Activated CD4-positive, alpha-beta T cell treated with anti-CD3 and anti-CD28 coated beads for 24 hours (primary cell): ENCODE measurements at places on chromosomes 4 and X.

- no peak for DNase-seq
Observed at GRCh38 chr4:183435803-183436202, 8.6 kb upstream of the CDKN2AIP start.

- no peak for DNase-seq
Observed at GRCh38 chrX:103211012-103211715, 3.7 kb upstream of the BEX4 start.

DNA sequence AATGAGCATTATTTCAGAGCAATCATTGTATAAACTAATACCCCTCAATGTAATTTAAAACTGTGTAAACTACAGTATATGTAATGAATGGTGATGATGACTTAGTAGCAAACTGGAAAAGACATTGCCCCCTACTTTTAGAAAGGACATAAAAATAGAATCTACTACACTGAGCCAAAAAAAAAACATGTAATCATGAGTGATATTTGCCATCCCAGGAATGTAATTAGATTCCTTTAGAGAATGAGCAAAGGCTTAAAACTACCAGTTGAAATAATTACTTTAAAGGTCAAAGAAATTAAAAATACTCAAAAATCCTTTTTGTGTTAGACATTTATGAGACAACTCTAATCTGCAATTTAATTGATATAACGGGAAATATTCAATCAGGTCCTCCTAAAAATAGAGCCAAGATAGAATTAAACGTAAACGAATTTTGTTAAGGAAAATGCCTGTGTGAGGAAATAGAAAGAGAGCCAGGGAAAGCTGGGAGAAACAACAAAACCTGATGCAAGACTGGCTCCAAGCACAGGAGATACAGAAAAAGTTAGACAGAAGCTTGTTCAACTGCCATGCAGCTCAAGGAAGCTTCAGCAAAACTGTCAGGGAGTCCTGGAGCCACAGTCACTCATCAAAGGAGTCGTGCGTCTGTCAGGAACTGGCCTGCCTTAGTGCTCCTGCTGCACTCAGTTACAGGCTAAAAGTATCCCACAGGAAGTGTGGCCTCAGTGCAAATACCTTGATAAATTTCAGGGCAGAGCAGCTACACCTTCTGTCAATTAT, 655.7 kb upstream of the INTU start:
- no peak for DNase-seq

GRCh38 chr4:2324891-2325290, 63.0 kb upstream of the MXD4 start:
- DNase-seq: no peak

- DNase-seq: no peak
Observed at GRCh38 chr4:182297659-182298058, 54.5 kb downstream of the TENM3 start.

DNA sequence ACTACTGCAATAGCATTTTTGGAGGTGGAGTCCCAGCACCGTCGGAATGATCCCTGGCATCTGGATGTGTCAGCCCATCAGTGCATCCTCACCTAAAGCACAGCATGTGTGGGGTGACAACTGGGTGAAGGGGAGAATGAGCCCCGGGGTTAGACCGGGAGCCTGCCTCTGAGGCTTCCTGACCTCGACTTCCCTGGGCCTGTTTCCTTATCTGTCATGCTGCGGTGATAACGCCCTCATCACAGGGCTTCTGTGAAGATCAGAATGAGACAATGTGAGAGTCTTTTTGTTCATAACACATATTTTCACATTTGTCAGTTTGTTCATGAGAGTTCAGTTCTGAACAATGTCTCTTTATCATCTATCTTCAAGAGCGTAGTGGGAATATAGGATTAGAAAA, 31.1 kb upstream of the PDLIM3 start:
- no peak for DNase-seq

- no peak for DNase-seq
Observed at GRCh38 chrX:40975951-40976350, 109.3 kb upstream of the USP9X start.

DNA sequence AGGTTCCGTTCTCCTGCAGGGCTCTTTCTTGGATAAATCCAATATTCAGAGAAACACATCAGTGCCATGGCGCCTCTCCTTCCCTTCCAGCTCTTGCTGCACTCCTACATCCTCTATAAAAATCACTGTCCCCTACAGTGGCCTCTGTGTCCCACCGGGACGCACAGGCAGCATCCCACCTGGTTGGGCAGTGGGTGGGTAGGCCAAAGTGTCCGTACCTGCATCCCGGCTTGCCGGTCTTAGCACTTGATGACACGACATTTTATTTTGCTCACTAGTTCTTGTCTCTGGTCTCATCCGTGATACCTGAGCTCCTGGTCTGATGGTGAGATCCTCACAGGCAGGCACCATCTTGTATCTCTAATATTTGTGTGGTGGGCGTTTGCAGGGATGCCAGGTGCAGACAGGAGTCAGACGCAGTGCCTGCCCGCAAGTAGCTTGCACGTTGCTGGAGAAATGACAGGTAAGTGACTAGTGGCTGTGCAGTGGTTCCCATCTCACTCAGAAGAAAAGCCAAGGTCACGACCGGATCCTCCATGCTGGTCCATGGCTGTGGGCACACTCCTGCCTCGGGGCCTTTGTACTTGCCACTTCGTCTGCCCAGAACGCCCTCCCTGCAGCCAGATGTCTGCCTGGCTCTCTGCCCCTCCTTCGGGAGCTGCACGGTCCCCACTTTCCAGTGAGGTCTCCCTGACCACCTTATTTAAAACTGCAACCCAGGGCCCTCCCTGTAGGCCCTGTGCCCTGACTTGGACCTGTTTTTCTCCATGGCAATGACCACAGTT, 109.7 kb downstream of the SORCS2 start:
- DNase-seq: no peak

- DNase-seq: no peak
Observed at GRCh38 chr4:71366766-71367165, 27.9 kb downstream of the SLC4A4 start.

DNA sequence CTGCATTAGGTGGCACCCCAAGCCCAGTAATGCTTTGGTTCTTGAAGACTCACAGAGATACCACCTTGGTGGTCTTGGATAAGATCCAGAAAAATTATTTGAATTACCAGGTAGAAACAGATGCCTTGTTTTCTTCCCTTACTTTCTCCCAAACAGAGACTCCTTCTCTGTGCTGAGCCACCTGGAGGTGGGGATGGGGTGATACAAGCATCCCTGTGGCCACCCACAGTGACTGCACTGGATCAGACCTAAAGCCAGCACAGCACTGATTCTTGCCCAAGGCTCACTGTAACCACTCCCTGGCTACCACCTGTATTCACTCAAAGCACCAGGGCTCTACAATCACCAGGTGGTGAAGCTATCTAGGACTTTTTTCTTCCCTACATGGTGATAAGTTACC, 156.8 kb downstream of the TEX13A start:
- no peak for DNase-seq

GRCh38 chr4:42632653-42633382, 24.1 kb downstream of the ATP8A1 start:
- no peak for DNase-seq

GRCh38 chr4:5960252-5960880, 57.9 kb downstream of the C4orf50 start:
- no peak for DNase-seq

GRCh38 chrX:19569930-19570329, 54.6 kb upstream of the MAP3K15 start:
- no peak for DNase-seq

DNA sequence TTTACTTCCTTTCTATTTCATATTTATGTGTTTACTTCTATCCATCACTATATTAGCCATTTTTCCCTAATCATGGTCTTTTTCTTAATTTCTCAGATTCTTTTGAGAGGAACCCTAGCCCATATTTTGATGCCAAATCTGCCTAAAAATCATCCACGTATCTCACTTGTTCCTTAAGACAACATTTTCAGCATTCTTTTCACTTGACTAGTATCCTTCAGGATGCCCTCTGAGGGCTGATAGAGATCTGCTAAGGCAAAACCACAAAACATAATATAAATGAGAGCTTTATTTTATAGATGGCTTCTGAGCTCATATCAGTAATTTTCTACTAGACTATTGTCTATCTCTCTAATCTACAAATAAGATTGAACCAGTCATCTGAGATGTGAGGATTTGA, 341.9 kb downstream of the GPM6A start:
- DNase-seq: no peak

DNA sequence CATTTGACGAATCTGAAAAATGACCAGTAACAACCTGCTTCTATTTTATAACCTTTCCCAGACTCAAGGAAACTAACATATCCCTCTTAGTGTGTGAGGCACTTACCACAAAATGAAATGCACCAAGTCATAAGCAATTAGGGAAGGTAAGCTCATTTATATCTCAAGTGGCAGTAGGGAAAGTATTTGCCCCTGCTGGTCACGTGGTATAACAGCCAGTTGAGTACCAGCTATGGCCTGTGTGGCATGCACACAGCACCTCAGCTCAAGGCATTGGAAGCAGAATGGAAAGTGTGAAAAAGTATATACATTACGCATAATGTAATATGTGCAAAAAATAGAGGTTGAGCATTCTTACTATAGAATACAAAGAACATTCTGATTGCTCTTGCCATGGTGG, 178.3 kb upstream of the GYPA start:
- DNase-seq: no peak

DNA sequence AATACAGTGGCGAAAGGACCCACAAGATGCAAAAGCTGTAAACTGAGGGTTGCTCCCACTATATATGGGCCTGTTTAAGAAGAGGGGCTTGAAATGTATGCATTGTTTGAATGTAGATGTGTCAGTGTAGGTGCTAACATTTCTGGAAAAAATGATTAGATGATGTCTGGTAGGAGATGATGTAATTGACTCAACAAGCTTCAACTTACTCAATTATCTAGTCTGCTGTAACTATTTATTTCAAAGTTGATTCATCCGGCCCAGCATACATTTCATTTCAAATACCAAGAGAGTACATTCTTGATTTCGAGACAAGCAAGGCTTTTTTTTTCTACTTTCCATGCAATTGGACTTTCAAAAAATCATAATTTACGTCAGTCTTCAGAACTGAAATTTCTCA, 9.3 kb upstream of the ENAM start:
- no peak for DNase-seq

- DNase-seq: no peak
Observed at GRCh38 chr4:25654971-25655963, at the start of gene SLC34A2. Gene SLC34A2 (plus strand): TSS chr4:25655851. CDS start chr4:25662501, 6,650 bp downstream.

- DNase-seq: no peak
Observed at GRCh38 chrX:23334848-23335599, at the start of gene PTCHD1. Gene PTCHD1 (plus strand): TSS chrX:23334849. CDS start chrX:23334876, 27 bp downstream.

GRCh38 chr4:165873298-165874071, 448 bp downstream of the TLL1 start:
- DNase-seq: no peak

DNA sequence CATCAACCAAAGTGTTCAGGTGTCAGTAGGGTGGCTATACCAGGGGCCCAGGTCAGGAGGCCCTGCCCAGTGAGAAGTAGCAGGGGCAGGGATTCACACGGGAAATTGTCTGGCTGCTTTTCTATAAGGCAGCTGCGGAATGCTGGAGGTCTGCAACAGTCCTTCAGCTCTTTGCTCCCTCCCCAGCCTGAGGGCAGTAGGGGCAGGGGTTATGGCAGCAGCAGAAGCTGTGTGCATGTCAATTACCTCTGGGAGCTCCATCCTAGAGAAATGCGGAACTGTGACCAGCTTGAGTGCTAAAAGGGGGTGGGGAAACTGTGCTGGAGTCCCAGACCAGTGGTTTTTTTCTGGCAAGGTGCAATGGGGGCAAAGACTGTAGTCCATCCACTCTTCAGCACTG, 810.4 kb downstream of the PCDH7 start:
- DNase-seq: no peak

DNA sequence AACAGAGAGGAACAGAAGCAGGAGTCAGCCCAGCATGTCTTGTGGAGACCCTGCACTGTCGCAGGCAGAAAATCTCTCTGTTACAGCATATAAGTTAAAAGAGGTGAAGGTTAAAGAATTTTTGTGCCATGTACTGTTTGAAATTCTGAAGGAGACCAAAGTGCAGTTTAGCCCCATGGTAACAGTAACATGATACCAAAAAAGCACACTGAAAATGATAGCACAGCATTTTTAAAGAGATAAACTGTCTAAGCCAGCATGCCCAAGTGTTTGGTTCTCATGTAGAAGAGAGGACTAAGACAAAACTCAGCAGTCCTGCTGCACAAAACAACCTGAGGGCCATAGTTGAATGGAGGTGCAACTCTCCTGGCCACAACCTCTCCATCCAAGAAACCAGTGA, 41.9 kb upstream of the PARM1 start:
- no peak for DNase-seq

DNA sequence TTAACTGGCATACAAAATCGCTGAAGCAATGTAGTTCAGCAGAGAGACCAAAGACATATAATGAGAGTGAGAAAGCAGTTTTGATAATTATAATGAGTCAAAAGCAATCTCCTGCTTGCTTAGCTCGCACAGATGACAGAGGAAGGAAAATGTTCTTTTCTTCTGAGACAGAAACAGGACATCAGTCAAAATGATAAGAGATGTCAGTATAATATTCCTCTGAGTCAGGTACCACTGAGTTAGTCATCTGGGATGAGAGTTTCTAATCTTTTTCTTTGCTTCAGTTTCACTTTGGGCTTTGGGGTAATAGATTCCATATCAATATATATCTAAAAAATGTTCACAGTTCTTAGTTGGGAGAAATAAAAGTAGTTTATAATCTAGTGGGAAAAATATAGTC, 387.2 kb downstream of the PCDH7 start:
- no peak for DNase-seq

GRCh38 chr4:41379230-41379629, 122.5 kb downstream of the UCHL1 start:
- DNase-seq: no peak
